ENCODE measurements at places on chromosomes 1 and 21.

- no peak for DNase-seq
Observed at GRCh38 chr1:147496571-147497210, 44.6 kb upstream of the BCL9 start.

GRCh38 chr1:221099747-221100595 lies 220.7 kb downstream of the HLX start:
- DNase-seq, result no peak

- DNase-seq, result peak; percentile 45
Observed at GRCh38 chr1:156618853-156619581, at the start of gene HAPLN2. Gene HAPLN2 (plus strand): TSS chr1:156619415. CDS start chr1:156623491, 4,076 bp downstream.

GRCh38 chr1:27161594-27161993 lies 6.7 kb upstream of the SLC9A1 start:
- peak; percentile 43 for DNase-seq

Measured in activated naive CD4-positive, alpha-beta T cell treated with anti-CD3 and anti-CD28 coated beads for 36 hours (primary cell).